ENCODE measurements at places on chromosomes 16 and 17. TPM values are rescaled to one million over a fixed set of nuclear protein-coding genes. Genes with fewer than 3 reads are reported as not detected.

DNA sequence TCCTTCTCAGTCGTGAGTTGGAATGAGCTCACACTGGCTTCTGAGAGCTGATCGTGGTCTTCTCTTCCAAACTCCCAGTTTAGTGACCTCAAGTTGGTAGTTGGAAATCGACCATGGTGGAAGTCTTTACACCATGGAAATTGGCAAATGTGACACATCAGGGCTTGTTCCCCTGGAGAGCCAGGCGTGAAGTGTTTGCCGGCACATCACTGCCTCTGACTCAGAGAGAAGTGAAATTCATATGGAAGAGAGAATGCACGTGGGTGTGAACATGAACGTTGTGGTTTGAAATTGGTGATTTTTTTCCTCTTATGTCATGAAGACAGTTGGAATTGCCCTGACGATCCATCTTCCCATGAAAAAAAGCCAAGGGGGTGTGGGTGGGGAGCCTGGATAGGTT, 47.4 kb downstream of the AXIN2 start:
- DNase-seq = peak; percentile 8

DNA sequence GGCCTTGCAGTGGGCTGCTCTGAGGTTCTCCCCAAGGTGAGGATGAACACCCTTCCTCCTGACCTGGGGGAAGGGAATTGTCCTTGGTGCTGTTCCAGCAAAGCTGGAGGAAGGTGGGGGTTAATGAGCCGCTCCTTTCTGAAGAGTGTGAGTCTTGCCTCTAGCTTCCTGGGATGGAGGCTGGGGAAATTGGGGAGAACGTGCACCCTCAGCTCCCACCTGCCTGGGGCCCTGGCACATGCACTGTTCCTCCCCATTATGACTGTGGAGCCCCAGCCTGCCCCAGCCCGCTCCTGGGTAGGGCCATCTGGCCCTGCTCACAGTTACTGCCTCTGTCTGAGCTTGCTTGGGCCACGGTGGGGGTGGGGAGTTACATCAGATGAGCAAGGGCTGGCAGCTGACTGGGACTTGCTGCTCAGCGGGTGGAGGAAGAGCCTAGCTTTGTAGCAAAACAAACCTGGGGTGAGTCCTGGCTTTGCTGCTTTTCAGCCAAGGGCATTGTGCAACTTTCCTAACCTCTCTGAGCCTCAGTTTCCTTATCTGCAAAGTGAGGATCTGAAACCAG, 11.1 kb downstream of the TNS4 start:
- no peak for DNase-seq

DNA sequence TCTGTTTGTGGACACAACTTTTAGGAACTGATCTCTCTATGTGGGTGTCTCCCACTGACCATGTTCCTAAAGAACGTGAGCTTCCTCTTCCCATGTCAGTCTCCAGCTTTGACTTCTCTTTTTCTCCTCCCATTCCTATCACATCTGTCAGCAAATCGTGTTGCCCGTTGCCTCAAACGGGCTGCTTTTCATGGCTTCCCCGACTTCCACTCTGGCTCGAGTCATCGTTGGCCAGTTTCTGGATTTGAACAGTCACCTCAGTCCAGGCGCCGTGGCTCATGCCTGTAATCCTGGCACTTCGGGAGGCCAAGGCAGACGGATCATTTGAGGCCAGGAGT, 5.4 kb downstream of the ABCC1 start:
- no peak for DNase-seq

DNA sequence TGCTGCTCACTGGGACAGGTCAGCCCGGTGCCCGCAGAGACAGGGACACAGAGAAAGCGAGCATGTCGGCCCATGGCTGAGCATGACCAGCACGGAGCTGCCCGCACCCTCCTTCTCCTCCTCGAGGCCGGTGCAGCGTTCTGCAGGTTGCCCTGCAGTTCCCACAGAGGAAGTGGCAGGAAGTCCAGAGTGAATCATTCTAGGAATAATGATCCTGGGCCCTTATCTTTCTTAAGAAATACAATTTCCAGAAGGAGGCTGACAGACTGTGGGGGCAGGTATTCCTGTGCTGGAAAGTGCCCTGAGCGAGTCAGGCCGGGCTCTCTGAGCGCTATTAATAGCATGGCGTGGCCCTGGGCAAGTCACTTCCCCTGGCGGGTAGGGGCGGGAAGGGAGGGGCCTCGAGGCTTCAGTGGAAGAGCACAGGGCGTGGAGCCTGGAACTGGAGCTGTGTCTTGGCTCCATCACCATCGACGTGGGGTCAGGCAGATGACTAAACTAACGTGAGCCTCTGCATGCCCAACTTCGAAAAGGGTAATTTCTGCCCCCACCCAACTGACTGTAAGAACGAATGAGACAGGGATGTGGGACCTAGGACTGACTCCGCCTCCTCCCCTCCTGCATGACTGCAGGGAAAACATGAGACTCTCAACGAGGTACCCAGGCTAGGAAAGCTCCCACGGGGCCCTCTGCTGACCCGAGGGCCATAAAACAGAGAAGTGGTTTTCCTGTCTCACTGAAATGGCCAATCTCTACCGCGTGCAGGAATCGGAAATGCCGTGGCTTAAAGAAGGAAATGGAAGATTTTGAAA, 9.8 kb downstream of the TMEM204 start:
- no peak for DNase-seq

DNA sequence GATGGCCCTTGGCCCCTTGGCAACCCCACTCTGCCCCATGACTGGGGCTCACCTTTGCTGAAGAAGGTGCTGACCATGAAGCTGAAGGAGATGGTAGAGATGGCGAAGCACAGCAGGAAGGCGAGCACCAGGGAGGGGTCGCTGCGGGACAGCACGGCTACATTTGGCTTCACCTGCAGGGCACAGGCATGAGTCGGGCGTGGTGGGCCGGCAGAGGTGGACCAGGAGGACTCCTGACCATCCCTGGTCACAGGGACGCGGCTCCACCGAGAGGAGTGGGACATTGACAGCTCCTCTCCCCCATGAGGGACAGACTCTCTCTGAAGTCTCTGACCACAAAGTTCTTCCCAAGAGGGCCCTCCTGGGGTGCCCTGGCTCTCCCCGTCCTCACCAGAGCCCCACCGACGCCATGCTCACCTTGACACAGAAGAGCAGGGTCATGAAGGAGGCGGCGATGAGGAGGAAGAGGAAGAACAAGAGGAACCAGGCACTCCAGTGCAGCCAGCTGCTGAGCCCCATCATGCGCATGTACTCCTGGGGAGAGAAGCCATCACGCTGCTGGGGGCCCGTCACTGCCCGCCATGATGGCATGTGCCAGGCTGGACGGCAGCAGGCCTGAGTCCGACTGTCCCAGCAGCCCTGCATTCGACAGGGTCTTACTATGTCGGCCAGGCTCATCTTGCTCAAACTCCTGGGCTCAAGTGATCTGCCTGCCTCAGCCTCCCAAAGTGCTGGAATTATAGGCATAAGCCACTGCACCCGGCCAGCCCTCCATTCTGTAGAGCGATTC, 23.1 kb downstream of the ABCA3 start:
- no peak for DNase-seq

DNA sequence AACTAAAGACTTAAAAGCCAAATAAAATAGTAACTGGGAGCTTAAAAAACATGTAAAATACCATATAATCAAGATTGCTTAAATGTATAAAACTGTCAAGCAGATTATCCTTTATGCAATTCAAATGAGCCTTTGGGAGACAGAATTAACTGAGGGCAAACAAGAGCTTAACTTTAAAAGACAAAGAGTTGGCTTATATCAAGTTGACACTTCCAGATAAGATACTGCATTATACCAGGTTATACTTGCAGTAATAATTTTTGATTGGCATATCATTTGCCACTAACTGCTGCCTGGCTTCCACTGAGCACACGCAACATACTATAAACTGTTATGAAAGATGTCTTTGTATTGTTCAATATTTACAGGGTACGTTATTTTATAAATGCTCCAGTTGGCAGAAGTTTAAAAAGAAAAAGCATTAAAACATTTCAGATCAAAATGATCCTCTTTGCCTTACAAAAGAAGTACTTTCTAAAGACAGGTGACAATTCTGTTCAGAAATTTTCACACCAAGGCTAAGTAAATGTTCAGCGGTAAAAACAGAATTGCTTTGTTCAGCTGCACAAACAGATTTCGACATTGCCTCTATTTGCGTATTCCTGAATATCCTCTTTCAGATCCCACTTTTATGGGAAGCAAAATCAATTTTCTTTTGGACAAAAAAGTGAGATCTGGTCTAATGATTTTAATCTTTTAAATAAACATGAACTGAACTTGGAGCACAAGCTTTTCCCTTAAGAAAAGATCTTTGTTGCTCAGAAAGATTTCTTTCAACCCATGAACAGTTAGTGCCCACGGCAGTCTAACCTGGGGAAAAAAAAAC, 50.7 kb downstream of the TOX3 start:
- DNase-seq = no peak

The KCNH4 gene
- total RNA-seq = not detected

The TAT gene
- total RNA-seq = not detected

Data from suprapubic skin (tissue), 4 donors.